ENCODE measurements at places on chromosomes 7 and 10.

DNA sequence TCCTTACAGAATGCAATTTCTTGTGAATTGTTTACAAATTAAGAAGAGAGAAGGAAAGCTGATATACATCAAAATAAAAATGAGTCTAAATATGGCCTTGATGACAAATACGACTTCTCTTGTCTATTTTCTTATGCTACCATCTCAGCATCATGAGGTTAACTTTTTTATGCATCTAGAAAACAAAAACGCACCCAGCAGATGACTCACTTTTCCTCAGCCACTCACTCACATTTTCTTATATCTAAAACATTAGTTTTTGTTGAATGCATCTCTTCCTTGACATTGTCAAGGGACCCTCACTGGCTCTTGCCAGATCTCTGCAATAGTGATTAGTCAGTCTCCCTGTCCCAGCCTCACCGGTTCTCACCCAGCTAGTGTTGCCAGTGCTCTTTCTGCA is 256.4 kb upstream of the SLC26A5 start:
- no peak for DNase-seq

- peak; percentile 84 for DNase-seq
Measured at GRCh38 chr10:62437696-62438095, 63.5 kb downstream of the ZNF365 start.

GRCh38 chr10:127738512-127739424 is 1.8 kb downstream of the FOXI2 start:
- no peak for DNase-seq

- DNase-seq = no peak
Measured at GRCh38 chr7:27606270-27607209, 56.1 kb downstream of the HIBADH start.

- DNase-seq = no peak
Measured at GRCh38 chr7:158685693-158686092, 18.9 kb downstream of the NCAPG2 start.

- no peak for DNase-seq
Measured at GRCh38 chr10:62587011-62587410, 212.8 kb downstream of the ZNF365 start.

All from hematopoietic multipotent progenitor cell treated with erythropoietin and hydrocortisone succinate and interleukin-3 and kit ligand, for 4 days (in vitro differentiated cells).